ENCODE measurements at places on chromosomes 6 and 20.
A peak's percentile ranks its signal among the peaks of the same experiment; 100 is the strongest.

DNA sequence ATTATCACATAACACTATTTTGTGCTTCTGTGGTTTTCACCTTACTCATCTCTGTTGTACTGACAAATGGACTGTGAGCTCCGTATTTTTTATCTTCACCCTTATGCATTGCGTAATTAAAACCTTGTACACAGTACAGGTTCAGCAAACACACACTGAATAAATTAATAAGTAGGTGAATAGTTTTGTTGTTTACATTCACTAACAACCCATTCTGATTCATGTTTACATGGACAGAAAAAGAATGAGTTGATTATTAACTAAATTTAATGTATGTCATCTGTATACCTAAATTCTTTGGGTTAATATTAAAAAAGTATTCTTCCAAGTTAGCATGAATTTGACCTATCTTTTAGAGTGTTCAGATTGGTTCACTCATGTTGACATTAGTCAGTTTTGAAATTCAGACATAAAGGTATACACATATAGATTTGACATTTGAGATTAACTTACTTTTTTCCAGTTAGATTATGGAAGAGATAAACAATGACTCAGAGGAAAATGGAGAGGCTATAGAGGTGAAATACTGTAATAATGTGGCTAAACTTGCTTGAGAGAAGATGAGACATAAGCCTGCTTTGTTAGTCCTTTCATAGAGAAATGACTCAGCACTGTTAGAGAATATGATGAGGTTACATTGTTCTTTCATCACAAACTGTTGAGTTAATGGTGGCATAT, 541.7 kb upstream of the FLRT3 start:
- no peak for DNase-seq

DNA sequence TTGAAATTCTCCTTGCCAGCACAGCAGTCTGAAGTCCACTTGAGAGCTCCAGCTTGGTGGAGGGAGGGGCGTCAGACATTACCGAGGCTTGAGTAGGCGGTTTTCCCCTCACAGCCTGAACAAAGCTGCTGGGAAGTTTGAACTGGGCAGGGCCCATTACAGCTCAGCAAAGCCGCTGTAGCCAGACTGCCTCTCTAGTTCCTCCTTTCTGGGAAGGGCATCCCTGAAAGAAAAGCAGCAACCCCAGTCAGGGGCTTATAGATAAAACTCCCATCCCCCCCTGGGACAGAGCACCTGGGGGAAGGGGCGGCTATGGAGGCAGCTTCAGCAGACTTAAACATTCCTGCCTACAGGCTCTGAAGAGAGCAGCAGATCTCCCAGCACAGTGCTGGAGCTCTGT, 325.3 kb downstream of the GJA1 start:
- DNase-seq = no peak

- DNase-seq = no peak
These were observed 719.5 kb upstream of the GJE1 start for GRCh38 chr6:141413196-141413595.

DNA sequence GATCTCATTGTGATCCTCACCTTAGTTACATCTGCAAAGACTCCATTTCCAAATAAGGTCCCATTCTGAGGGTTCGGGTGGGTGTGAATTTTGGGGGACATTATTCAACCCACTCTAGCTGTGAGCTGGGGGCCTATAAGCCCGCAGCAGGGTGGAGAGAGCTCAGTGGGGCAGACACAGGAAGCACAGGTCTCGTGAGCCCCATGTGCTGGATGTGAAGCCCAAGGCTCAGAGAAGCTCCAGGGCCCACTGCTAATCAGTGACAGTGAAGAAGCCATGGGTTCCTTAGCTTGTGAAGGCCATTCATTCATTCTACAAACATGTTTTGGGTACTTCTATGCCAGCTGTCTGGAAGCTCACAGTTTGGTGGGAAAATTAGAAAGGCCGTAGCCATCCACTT, 47.5 kb downstream of the CHMP4B start:
- no peak for DNase-seq

GRCh38 chr6:8543714-8544113, 108.4 kb upstream of the SLC35B3 start:
- no peak for DNase-seq

DNA sequence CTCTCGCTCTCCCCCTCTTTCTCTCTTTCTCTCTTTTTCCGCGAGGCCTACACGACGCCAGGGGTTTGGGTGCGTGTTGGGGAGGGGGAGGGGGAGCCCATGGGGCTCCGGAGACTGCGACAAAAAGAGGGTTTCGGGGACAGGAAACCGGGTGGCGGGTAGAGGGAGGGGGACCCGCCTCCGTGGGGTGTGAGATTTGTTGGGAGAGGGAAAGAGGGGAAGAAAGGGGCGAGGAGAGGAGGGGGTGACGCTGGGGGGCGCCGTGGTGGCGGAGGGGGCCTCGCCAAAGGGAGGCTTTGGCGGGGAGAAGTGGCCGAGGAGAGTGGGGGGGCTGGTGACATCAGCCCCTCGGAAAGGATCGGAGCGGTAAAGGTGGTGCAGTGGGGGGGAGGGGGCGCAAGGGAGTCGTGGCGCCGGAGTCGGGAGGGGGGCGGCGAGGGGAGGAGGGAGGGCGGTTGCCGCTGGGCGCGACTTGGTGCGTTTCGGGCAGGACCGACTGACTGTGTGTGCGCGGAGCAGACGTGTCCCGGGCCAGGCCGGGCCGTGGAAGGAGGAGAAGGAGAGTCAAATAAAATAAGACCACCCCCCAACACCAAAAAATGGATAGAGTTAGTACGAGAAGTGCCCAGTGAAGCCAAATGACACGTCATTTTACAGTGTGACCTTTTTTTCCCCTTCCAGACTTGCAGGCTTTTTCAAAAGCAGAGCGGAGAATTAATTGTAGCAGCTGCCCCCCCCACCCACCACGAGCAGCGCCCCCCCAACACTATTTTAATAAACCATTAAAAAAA, 39.8 kb downstream of the GNAS start:
- peak; percentile 82 for DNase-seq

DNA sequence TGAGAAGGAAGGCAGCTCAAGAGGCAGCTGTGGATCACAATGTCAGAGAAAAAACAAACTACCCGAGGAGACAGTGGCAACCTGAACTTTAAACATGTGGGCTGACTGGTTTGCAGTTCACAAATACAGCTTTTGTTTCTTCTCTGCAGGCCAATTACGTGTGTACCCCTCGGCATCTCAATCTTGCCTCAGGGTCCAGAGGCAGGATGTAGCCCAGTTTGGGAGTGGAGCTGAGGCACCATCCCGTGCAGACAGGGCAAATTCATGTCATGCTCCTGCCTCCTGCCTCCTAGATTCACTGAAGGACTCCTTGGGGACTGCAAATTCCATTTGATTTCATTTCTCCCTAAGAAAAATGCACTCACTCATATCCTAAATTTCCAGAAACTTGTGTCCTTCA, 94.2 kb upstream of the KCNK16 start:
- DNase-seq = no peak

- DNase-seq = no peak
These were observed 84.7 kb downstream of the HAO1 start for GRCh38 chr20:7855545-7855944.

- no peak for DNase-seq
These were observed 88.8 kb upstream of the AHI1 start for GRCh38 chr6:135586388-135586787.

DNA sequence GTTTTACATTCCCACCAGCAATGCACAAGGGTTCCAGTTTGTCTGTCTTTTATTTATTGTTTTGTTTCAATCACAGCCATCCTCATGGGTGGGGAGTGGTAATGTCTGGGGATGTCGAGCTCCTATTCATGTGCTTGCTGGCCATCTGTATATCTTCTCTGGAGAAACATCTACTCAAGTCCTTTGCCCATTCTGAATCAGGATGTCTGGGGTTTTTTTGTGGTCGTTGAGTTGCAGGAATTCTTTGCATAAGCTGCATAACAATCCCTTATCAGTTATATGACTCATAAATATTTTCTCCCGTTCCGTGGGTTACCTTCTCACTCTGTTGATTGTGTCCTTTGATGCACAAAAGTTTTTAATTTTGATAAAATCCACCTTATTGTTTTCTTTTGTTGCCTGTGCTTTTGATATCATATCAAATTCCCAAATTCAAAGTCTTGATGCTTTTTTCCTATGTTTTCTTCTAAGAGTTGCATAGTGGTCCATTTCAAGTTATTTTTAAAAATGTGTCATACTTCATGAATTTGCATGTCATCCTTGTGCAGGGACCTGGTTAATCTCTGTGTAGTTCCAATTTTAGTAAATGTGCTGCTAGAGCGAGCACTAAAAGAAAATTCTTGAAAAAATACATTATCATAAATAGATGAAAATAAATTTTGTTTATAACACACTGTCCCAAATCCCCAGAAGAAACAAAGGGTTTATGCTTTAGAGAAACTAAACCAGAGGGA, 54.9 kb upstream of the PDE10A start:
- no peak for DNase-seq

GRCh38 chr20:2165871-2166270, 64.2 kb downstream of the STK35 start:
- DNase-seq = no peak

- no peak for DNase-seq
These were observed 25.6 kb downstream of the CDH22 start for GRCh38 chr20:46282669-46283068.

DNA sequence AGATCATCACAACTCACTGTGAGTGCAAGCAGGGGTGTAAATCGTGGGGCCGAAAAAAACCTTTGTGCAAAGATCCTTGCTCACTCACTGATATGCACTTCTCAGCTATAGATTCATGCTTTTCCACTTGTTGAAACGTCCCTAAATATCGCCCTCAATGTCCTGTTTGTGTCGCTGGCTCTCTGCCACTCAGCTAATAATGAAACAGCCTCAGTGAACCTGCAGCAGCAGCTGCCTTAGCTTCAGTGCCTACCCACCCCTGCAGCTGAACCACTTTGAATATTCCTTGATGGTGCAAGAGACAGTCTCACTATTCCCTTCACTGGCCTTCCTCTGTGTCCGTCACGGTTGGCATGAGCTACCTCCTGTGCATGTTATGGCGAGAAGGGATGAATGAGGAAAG, 128.9 kb upstream of the NAA20 start:
- no peak for DNase-seq

DNA sequence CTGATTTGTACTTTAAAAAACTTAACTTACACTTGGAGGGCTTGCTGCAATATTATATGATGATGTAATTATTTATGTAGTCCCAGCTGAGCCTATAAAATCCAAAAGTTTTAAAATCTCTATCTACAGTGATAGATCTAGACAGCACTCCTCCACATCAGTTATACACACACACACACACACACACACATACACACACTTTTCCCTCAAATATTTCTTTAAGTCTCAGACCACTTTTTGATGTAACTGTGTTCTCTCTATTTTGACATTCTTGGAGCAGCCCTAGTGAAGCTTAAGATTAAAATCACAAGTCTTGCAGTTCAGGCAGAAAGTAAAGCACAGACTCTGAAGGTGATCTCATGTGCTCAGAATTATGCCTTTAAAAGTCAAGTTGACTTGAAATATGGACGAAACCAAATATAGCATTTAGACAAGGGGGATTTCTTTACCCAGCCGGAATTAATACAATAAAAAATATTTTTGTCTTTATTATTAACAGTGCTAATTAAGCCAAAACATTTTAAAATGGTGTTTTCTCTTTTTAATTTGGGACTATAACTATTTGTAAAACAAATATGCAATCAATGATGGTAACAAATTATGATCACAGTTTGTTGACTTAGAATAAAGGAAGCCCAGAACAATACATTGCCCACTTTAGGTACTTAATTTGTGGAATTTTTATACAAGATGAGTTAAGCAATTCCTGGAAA, 63.5 kb upstream of the TMEM30A start:
- DNase-seq = no peak

GRCh38 chr6:147131532-147132128, 72.6 kb upstream of the STXBP5 start:
- DNase-seq = no peak

- DNase-seq = no peak
These were observed 101.5 kb upstream of the BHLHE23 start for GRCh38 chr20:63108247-63108646.

- no peak for DNase-seq
These were observed 15.2 kb downstream of the CDH4 start for GRCh38 chr20:61267241-61267640.

DNA sequence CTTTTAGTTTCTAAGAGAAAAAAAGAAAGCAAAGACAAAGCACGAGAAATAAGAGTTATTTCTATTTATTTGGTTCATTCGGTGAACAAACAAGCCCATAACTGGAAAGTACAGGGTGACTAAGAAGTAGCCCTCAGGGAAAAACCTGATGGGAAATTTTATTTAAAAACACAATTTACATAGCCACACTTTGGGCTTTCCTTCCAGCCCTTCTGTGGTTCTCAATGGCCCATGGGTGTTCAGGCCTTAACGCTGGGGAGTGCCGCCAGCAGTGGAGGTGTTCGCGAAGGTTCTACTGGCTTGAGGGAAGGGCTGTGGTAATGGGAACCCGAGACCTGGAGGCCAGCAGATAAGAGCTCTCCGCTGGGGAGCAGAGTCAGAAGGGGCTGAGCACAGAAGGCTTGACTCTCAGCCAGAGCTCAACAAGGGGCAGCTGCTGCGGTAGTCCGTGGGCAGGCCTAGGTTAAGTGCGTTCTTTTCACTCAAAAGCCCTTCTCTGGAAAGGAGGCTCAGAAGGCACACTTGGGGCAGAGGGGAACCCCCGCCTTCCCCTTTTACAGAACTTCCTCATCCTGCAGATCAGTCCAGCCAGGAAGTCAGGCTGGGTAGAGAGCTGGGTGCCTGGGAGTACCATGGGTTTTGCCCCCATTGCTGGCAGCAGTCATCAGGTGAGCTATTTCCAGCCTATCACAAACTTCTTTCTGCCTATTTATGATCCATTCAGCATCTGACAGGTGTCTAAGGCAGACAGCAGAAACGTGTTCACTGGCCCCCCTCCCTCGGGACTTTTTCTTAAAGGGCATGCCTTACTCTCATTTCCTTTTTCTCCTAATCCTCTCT, 8.8 kb upstream of the CD83 start:
- DNase-seq = peak; percentile 53

DNA sequence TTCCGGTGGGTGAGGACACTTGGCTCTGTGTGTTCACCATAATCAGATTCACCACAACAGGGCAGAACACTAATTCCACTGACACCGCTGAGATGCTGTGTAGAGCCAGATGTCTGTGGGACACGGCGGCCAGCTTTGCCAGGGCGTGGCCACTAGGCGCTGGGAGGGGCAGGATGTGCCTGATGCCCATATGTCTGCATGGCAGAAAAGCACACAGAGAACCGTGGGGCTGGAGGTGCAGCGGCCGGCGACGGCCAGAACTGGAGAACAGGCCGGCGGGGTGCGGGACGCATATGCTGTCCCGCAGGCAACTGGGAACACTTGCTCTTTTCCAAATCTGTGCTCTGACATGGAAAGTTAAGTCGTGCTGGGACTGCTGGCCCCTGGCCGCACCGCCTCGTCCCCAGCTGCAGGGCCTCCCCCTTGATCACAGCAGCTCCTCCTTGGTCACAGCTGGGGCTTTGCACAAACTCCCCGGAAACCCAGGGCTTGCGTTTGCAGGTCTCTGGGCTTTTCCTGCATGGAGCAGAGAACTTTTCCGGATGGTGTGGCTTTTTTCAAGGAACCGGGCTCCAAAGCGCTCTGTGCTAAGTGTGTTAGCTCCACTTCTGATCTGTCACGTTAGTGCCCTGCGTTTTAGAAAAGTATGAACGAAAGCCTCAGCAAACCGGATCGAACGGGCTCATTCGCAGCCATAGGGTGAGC, 31.1 kb downstream of the NTSR1 start:
- DNase-seq = peak; percentile 52

GRCh38 chr6:30386166-30386565, 41.2 kb downstream of the RPP21 start:
- DNase-seq = no peak

Data from CD4-positive, alpha-beta T cell treated with Interleukin-10 for 1 hour (primary cell).